Stimulated activated CD8-positive, alpha-beta memory T cell treated with anti-CD3 and anti-CD28 coated beads, Interleukin-15, amount 100 ng/mL, for 1 hour (primary cell): ENCODE measurements at places on chromosomes 16 and 17.

DNA sequence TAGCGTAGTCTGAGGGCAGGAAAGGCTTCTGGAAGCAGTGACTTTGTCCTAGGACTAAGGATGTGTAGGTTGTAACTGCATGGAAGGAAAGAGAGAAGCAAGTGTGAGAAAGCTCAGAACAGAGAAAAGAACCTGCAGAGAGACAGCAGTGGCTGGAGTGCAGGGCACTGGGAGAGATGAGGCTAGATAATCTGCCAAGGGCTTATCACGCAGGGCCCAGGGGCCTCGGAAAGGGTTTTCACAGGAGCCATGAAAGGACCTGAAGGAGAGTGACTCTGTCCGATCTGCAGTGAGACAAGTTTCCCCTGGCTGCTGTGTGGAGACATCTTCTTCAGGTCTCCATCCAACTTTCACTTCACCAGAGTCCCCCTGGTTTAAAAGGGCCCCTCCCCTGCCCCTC, 7.1 kb upstream of the SRCAP start:
- DNase-seq = no peak

DNA sequence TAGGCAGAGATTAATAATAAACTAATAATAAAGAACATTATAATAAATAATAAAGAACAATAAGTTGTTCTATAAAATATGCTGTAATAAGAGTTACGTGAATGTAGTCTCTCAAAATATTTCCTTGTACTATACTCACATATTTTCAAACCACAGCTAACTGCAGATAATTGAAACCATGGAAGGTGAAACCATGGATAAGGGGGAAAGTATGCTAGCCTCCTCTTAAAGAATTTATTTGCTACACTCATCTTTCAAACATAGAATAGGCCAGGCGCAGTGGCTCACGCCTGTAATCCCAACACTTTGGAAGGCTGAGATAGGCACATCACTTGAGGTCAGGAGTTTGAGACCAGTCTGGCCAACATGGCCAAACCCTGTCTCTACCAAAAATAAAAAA, 18.5 kb downstream of the CYTH1 start:
- no peak for DNase-seq

GRCh38 chr17:38460082-38460715, 31.9 kb downstream of the ARHGAP23 start:
- no peak for DNase-seq

- no peak for DNase-seq
Measured at GRCh38 chr17:41486809-41487530, 2.7 kb downstream of the KRT36 start.

- DNase-seq = no peak
Measured at GRCh38 chr16:29909391-29909790, 9.1 kb downstream of the ASPHD1 start.

DNA sequence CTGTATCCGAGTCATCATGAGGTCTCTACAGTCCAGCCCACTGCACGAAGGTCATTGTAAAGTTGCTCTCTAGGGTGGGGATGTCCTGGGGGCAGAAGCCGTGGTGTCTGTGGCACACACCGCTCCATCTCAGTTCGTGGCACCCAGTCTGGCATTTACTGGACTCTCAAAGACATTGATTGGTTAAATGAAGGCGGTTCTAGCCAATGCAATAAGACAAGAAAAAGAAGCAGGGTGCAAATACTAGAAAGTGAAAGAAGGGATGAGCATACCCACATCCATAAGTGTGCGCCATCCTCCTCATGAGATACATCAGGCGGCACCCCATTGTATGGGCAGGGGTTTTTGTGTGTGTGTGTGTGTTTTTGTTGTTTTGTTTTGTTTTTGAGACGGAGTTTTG, 10.7 kb upstream of the ATP2A3 start:
- no peak for DNase-seq

GRCh38 chr17:78617511-78618061, 40.4 kb upstream of the DNAH17 start:
- no peak for DNase-seq

GRCh38 chr17:65415991-65416390, 145.5 kb downstream of the AXIN2 start:
- DNase-seq = no peak

- no peak for DNase-seq
Measured at GRCh38 chr17:83056583-83057396, 22.6 kb upstream of the METRNL start.

- DNase-seq = no peak
Measured at GRCh38 chr16:70691223-70692129, 5.6 kb upstream of the MTSS2 start.

DNA sequence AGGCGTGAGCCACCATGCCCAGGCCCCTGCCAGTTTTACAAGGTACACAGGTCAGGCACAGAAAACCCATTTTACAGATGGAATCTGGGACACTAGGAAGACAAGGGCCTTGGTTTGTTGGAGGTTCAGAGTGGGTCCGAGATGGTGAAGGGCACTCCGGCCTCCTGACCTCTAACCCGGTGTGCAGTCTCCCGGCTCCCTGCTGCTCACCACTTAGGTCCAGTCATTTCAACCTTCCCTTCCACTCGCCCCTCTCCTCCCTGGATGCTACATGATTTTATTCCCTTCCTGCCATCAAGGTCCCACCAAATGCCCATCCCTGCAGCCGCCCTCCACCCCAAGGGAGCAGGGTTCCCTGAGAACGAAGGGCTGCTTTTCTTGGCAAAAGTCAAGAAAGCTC, 8.7 kb downstream of the ITGAX start:
- DNase-seq = no peak

- no peak for DNase-seq
Measured at GRCh38 chr16:85848986-85849385, 49.5 kb downstream of the COX4I1 start.

DNA sequence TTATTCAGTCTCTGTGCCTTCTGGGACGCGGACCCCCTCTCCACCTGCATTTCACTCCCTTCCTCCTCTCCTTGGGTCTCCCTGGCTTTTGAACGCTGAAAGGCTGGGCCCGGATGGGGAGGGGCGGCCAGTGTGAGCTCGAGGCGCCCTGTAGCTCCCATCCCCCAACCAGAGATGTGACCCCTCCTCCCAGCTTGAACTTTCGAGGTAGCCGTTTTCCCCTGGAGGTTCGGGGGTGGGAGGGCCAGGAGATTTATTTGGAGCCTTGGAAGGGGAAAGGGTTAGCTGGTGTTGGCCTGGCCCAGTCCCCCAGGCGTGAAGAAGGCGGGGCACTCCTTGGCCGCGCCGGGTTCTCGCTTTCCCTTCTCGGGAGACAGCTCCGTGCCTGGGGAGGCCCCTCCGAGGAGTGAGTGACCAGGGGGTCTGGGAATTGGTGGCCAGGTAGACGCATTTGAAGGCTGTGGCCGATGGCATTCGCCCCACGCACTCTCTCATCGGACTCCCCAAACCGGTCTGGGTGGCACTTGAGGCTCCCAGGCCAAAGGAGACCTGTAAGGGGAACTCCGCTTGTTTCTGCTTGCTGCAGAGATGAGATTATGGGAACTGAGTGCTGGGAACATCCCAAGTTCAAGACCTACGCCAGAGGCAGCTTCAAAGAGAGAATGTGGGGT, 942 bp downstream of the LDAF1 start:
- no peak for DNase-seq

DNA sequence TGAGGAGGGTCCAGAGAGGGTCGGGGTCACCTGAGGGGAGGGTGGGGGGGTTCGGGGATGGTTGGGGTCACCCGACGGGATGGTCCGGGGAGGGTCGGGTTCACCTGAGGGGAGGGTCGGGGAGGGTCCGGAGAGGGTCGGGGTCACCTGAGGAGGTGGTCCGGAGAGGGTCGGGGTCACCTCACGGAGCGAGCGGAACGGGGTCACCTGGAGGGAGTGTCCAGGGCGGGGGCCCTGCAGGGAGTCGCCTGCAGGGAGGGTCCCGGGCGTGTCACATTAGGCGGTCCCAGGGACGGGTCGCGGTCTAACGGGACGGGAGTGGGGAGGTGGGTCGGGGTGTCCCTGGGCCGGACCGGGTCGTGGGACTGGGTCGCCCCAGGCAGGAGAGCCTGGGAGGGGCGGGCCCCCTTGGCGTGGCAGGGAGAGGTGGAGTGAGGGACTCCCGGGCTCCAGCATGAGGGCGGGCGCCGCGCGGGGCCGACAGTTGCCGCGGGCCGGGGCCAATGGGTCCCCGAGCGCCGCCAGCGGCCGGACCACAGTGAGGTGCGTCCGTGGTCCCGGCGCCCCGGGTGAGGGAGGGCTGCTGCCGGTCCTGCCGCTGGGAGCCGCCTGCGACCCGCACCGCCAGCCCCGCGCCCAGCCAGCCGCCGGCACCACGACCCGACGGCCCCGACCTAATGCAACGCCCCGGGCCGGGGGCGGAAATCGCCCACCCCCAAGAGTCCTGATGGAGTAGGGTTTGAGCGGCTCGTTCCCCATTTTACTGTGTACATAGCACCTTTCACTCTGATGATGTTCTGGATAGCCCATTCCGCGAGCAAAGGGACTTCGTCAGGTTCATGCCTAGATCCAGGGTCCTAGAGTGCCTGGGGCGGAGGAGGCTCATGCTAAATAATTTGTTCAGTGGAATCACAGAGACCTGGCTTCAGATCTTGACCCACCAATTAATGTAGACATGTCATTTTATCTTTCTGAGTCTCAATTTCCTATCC, 1.2 kb upstream of the ABCA3 start:
- no peak for DNase-seq

- DNase-seq = no peak
Measured at GRCh38 chr17:75849724-75850123, 5.4 kb downstream of the WBP2 start.
